LHCN-M2 (cell line): ENCODE measurements at places on chromosomes 1 and 21.
A peak's percentile ranks its signal among the peaks of the same experiment; 100 is the strongest.

DNA sequence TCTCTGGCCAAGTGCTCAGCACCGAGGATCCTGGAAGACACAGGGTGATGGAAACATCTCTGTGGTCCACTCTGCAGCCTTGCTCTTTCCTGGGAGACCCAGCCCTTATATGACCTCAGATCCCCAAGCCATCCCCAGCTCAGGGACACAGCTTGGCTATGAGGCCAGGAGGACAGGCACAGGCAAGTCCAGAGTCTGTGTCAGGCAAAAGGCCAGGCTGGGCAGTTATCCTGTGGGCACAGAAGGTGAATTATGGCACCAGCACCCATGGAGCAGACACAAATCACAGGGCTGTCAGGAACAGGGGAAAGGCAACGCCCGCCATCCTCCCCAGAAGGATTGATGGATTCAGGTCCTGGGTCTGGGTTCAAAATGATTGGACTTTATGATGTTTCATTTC lies 52.1 kb upstream of the SCMH1 start:
- no peak for DNase-seq

DNA sequence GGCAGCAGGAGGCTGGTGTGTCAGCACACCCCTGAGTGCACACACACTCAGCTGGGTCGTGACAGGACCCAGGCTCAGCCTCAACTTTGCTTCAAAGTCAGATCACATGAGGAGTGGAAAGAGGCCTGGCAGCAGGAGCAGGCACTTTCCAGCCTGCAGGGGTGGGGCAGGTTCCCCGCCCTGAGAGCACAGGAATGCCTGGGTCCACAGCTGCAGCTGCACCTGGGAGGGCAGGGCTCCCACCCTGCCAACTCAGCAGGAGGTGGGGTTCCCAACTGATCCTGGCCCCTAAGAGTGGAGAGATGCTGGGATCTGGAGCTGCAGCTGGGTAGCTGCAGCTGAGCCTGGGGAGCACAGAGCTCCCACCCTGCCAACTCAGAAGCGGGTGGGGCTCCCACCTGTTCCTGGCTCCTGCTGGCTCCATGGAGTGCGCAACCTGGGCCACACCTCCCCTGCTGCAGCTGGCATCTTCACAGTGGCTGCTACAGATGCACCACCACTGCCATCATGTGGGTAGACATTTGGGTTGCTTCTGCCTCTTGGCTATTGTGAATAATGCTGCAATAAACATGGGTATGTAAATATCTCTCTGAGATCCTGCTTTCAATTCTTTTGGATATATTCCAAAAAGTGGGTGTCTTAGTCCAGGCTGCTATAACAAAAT lies 415.4 kb downstream of the TTLL7 start:
- no peak for DNase-seq

DNA sequence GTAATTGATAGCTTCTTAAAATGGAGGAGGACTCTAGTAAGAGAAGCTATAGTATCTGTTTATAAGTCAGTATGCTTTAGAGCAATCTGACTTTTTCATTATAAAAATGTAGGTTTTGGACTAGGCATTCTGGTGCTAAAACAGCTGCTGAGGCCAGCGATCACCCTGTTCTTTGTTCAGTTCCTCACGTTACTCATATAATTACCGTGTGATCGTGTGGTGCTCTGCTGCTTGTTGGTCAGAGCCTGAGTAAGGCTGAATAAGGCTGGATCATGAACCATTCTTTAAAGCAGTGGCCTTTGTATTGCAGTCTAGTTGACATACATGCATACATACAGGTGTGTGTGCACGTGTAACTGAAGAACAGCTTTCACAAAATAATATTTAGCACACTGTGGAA lies 25.2 kb downstream of the CDC42 start:
- peak; percentile 79 for DNase-seq

GRCh38 chr1:211631168-211631567 lies 44.3 kb downstream of the NEK2 start:
- DNase-seq = no peak

GRCh38 chr1:59779949-59780348 lies 34.8 kb upstream of the HOOK1 start:
- DNase-seq = no peak

- no peak for DNase-seq
Measured at GRCh38 chr1:167268347-167268787, 47.7 kb downstream of the POU2F1 start.

GRCh38 chr1:154912755-154913154 lies 23.8 kb downstream of the PMVK start:
- no peak for DNase-seq

- no peak for DNase-seq
Measured at GRCh38 chr1:6434186-6434585, 9.6 kb downstream of the ESPN start.
